Stimulated activated CD8-positive, alpha-beta memory T cell treated with anti-CD3 and anti-CD28 coated beads, Interleukin-4, amount 100 ng/mL, for 1 hour (primary cell): ENCODE measurements at places on chromosomes 5 and 9.

- DNase-seq = no peak
These were observed 38.3 kb upstream of the SMU1 start for GRCh38 chr9:33114746-33115145.

DNA sequence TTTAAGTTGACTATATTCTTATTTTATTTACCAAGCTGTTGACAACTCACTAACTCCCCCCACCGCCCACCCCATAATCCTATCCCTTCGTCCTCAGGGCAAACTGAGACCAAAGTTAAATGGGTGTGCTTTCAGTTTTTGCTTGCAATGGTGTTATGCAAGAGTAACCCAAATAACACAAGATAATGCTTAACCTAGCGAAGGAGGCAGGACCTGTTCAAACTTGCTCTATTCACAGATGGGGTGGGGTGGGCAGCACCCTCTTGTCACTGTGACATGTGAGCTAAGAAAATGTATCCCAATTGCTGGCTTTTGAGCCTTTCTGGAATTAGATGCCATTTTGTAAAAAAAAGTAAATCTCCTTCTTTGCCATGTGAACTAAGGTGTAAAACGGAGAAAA lies 40.4 kb downstream of the GLIS3 start:
- DNase-seq = no peak

GRCh38 chr5:176725521-176726280 lies 78.4 kb downstream of the TSPAN17 start:
- no peak for DNase-seq

- DNase-seq = no peak
These were observed 144.6 kb downstream of the CCDC171 start for GRCh38 chr9:15697446-15697851.

GRCh38 chr9:69891696-69892095 lies 71.1 kb downstream of the CFAP95 start:
- DNase-seq = no peak

GRCh38 chr9:125495172-125496119 lies 211.6 kb downstream of the MAPKAP1 start:
- no peak for DNase-seq

DNA sequence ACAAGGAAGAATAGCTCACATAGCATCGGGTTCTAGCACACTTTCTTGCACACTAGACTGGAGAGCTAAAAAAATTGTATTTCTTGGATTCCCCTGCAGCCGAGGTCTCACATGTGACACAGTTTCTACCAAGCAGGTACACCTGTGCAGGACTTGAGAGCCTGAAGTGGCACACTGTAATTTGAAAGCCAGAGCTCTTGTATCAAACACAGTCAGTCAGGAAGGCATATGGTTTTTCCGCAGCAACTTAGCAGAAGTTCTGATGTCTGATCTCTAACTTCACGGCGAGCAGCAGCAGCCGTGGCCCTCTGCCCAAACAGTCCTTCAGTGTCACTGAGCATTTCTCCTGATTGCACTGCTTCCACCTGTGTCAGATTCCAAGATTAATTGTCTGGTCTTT lies 25.5 kb downstream of the TMEM245 start:
- DNase-seq = no peak

DNA sequence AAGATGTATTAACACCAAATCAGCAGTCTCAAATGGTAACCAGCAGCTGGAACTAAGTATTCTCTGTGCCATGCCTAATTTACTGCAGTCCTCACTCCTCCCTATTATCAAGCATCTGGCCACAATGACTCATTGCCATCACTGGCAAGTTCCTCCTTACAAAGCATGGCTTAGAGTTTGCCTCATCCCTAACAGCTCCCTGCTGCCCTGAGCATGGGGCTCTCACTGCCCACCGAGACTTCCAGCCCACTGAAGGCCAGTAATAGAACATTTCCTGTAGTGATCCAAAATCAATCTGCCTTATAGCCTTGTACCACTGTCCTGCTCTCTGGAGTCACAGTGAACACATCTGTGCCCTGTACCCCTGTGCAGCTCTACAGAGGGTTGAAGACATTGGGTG lies 211.9 kb upstream of the TRIM32 start:
- no peak for DNase-seq

GRCh38 chr5:96626956-96627355 lies 35.2 kb upstream of the CAST start:
- DNase-seq = no peak

DNA sequence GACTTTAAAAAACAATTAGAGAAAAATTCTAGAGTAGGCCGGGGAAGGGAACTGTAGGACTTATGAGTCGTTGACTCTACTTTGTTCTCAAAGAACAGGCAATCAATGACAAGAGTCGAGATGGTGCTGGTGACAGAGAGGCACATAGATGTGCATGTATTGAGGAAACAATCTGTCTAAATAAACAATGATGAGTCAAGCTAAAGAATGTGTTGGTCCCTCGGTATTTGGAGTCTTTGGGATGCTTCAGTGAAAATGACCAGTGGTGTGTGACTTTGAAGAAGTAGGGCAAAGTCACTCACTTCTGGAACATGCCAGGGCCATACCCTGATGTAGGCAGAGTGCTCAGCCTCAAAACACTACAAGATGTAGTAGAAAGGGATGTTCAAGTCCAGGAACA lies 288.1 kb upstream of the PANK3 start:
- no peak for DNase-seq

GRCh38 chr9:84542554-84542953 lies 127.0 kb upstream of the NTRK2 start:
- DNase-seq = no peak

GRCh38 chr5:71922584-71923106 lies 184.6 kb upstream of the MAP1B start:
- DNase-seq = no peak

DNA sequence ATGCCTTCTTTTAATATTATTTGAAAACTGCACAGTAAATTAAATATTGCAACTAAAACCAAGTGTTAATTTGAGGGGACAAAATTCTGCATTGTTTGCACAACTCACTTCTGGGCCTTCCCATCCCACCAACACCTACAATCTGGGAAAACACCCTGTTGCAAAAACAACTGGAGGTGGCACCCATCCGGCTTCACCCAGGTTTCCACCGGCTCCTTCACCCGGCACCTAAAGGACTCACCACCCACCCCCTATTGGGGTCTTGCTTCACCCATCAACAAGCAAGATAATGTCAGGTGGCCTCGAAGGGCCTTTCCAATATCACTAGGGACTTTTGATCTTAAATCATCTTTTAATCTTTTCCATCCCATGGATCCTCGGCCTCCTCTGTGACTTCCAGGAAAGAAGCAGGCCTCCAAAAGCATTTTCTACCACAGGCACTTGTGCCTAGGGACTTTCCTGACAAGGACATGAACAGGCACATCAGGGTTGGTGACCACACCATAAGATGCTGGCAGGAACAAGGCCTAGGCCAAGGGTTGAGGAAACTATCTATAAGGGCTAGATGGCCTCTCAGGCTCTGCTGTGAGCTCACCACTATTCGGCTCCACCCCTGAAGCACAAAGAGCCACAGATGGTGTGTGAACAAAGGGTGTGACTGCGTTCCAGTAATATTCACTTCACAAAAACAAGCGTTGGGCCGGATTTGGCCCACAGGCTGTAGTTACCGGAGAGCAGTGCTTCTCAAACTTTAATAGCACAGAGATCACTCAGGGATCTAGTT lies 205.1 kb downstream of the AUH start:
- no peak for DNase-seq

- no peak for DNase-seq
These were observed 708.6 kb upstream of the WWC1 start for GRCh38 chr5:167582886-167583285.

DNA sequence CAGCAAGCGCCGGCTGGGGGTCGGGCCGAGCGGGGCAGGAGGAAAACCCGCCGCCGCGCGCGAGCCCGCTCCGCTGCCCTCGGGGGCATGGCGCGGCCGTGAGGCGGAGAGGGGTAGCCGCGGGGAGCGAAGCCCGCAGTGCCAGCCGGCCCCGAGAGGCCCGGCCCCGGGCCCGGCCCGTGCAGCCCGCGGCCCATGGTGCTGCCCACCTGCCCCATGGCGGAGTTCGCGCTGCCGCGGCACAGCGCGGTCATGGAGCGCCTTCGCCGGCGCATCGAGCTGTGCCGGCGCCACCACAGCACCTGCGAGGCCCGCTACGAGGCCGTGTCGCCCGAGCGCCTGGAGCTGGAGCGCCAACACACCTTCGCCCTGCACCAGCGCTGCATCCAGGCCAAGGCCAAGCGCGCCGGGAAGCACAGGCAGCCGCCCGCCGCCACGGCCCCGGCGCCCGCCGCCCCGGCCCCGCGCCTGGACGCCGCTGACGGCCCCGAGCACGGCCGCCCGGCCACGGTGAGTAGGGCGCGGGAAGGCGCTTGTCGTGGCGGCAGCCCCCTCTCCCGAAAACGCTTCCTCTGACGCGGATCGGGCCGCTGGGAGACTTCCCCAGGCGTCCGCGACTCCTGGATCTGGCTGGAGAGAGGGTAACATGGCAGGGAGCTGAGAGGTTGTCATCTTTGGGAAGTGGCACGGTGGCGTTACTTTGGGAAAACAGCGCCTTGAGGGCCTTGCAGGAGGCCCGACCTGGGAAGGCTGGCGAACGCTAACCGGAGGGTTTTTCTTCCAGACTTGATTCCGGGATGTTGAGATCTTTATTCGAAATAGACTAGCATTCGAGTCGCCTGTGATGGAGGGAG lies 523 bp downstream of the MAML1 start:
- DNase-seq = peak; percentile 6

DNA sequence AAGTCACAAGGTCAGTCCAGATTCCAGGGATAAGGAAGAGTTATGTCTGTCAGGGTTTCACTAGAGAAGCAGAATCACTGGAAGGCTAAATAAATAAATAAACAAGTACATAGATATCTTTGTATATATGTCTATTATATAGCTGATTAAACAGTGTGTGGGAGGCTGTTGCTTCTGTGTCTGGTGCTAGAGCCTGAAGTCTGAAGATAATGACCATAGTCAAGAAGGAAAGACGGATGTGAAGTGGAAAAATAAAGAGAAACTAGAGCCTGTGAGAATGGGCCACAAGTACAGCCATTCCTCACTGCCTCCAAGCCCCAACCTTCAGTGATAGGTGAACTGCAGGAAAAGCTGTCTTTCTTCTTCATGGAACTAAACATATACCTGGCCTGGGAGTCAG lies 4.1 kb upstream of the TMED7 start:
- DNase-seq = no peak

DNA sequence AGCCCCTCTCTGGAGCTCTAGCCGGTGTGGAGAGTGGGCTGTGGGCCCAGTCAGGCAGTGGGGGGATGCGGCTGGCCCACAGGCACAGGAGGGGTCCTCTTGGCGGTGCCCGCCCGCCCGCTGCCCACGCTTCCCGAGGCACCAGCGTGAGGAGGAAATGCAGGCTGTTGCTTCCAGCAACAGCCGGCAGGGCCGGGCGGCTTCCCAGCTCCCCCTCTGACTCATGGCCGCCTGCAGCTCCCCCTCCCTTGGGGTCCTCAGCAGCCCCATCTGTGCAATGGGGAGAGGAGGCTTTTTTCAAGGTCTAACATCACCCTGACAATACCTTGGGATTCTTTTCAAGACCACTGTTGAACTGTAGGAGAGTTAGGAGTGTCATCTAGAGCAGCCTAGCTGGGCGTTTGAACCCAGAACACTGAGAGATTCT lies 10.4 kb downstream of the CXXC5 start:
- no peak for DNase-seq

DNA sequence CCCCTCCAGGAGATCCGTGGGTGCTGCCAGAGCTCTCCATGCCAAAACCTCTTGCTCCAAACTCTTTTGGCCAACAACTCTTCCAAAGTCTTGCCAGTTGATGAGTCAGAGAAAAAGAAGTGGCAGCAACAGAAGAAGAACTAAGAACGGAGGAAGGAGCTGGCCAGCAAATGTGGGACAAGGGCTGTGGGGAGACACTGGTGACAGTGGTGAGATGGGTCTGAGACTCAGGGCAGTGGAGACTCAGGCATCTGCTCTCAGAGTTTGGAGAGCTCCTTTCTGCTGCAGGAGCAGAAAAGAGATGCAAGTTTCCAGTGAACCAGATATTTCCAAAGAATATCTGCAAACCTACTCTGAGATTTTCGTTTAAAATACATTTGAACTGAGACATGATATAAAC lies 92.3 kb upstream of the SEMA6A start:
- no peak for DNase-seq

GRCh38 chr5:101174981-101175380 lies 271.9 kb upstream of the ST8SIA4 start:
- DNase-seq = no peak

DNA sequence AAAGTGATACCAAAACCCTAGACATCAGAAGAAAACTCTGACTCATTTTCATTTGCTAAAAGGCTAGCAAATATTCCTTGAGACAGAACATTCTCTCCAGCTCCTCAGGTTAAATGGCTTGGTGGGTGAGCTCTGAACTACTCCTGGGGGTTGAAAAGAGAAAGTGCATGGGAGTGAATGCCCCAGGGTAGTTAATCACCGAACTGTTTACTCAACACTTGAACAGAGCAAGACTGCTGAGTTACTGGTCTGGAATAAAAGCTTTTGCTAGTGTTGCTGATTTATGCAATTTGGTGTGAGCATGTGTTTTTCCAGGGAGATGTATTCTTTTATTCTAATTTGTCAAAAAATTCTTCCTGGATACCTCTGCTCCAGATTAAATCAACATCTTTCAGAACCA lies 88.3 kb upstream of the PRDM9 start:
- DNase-seq = no peak

DNA sequence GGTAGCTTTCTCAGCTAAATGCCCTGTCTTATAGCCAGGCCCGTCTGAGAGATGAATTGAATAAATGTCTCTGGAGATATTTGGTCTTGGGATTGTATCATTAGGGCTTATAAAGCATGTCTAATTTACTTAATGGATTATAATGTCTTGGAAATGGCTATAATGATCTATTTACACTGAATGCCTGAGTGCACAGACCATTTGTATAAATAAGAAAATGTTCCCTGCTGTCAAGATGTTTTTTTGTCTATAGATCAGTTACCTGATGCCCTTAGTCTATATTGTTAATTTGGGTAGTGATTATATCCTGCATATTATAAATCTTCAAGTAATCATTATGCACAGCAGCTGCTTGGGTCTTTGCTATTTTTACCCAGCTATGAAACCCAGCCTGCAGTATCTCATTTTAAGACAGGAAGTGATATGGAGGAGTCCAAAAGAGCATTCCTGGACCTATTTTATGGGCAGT lies 112.9 kb upstream of the ACTBL2 start:
- no peak for DNase-seq

DNA sequence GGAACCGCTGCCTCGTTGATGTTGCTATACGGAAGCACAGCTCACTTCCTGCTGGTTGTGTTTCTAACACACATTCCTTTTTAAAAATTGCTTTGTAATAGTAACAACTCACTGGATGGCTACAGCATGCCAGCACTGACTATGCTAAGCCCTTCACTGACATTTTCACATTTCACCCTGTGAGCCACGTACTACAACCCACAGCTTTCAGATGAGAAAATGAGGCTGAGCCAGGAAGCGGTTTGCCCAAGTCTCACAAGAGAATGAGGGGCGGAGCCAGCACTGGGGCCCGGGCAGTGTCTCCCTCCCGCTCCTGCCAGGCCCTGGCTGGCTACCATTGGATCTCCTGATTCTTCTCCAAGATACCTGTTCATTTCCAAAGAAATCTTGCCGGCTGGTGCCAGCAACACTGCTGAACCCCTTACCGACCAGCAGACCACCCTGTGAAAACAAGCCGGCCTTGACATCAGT lies 38.3 kb downstream of the FAM78A start:
- peak; percentile 59 for DNase-seq

GRCh38 chr5:16456103-16456832 lies 9.3 kb downstream of the ZNF622 start:
- DNase-seq = no peak
